ENCODE measurements at places on chromosomes 13 and 19.
A peak's percentile ranks its signal among the peaks of the same experiment; 100 is the strongest.

DNA sequence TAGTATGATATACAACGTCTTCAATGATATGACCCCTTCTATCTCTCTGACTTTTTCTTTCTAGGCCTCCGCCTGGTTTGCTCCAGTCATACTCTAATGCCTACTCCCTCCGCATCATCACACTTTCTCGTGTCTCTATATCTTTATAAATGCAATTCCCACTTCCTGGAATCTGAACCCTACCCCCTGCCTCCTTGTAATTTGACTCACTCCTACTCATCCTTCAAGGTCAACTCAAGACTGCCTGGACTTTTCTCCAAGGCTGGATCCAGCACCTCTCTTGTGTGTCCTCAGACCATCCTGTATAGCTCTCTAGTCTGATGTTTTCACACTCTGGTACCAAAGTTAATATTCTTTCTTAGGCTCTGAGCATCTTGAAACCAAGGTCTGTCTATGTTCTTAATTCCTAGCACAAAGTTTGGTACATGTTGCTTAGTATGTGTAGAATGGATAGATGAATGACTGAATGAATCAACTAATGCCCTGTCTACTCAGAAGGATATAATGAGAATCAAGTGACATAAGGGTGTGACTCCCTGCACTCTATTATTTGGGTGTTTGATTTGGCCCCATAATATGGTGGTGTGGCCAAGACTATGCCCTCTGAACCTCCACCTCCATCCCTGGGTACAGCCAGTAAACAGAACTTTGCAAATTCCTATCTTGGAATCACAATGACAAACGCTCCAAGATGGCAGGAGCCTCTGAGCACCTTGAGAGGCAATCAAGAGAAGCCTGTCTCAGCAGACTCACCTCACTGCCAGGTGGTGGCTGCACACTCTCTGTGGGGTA lies 74.3 kb upstream of the SERP2 start:
- no peak for DNase-seq

- DNase-seq: peak; percentile 31
Measured at GRCh38 chr19:56367829-56368711, 25.3 kb downstream of the ZNF582 start.

DNA sequence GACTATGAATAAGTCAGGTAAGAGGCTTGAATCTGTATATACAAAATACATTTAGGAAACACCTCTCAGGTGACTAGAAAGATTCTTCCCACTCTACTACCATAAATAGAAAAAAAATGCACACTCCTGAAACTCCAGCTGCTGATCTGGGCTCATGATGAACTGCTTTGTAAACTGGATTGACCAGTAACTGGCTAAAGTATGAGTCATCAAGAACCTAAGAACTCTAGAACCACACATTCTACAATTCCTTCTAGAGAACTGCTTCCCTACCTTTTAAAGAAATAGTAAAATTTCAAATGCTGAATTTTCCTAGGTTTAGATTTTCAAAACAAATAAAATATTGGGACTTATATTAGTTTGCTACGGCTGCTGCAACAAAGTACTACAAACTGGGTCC lies 55.2 kb downstream of the ELF1 start:
- DNase-seq: no peak

GRCh38 chr19:40286971-40287421 lies 1.9 kb upstream of the AKT2 start:
- no peak for DNase-seq

GRCh38 chr13:60211548-60211947 lies 47.8 kb upstream of the DIAPH3 start:
- DNase-seq: no peak

DNA sequence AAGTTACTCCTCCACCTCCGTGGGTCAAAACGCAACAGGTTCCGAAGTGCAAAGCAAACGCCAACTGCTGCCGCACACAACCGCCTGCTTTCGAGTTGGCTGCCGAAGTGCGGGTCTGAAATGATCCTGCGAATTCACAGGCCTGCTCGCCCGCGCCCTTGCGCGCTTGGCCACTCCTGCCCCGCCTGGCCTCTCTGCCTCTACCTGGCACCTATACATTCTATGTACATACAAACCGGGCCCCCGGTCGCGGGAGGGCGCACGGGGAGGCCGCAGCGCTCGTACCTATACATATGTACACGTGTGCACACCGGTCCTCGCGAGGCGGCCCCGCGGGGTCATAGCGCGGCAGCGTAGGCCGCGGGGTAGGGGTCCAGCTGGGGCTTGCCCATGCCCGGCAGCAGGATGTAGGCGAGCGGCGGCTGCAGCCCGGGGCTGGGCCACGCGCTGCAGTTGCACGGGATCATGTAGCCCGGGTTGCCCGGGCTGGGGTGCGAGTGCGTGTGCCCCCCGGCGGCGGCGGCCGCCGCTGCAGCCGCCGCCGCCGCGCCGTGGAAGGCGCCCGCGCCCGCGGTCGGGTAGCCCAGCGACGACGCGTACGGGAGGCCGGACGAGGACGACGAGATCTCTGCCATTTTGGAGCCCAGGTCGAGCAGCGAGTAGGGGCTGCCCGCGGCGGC lies 1.3 kb downstream of the SOX21 start:
- no peak for DNase-seq

- no peak for DNase-seq
Measured at GRCh38 chr13:21733475-21734263, 62.8 kb downstream of the FGF9 start.

GRCh38 chr13:114112826-114113322 lies 19.5 kb downstream of the RASA3 start:
- DNase-seq: no peak

GRCh38 chr19:4449639-4450028 lies 8.0 kb downstream of the UBXN6 start:
- DNase-seq: peak; percentile 40

DNA sequence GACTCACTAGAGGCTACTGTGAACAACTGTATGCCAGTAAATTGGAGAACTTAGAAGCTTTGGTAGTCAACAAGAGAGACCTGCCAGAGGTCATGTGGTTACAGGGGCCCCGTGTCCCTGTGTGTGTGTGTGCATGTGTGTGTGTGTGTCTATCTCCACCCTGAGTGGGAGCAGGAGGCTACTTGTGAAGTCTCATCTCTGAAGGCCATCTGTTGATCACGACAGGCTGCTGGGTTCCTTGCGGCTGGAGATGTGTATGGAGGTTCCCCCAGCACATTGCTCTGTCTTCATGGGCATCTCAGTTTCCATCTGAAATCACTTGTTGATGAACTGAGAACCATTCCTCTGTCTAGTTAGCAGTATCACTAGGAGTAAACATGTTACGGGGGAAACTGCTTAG lies 58.2 kb upstream of the TEX29 start:
- no peak for DNase-seq

DNA sequence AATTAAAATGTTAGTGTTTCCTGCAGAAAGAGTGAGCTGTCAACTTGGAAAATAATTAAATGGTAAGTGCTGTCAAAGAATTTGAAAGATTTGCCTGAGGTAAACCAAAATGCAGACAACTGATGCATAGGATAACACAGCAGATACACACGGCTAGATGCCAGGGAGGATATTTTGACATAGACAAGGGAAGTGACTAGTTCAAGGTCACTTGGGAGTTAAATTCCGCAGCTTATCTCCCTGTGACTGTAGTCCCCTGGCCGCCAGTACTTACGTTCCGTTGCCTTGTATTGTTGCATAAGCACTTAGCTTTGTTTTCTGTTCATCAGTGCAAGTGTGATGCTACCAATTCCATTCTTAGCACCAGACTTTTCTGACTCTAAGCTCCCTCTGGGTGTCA lies 247.3 kb upstream of the MAB21L1 start:
- no peak for DNase-seq

DNA sequence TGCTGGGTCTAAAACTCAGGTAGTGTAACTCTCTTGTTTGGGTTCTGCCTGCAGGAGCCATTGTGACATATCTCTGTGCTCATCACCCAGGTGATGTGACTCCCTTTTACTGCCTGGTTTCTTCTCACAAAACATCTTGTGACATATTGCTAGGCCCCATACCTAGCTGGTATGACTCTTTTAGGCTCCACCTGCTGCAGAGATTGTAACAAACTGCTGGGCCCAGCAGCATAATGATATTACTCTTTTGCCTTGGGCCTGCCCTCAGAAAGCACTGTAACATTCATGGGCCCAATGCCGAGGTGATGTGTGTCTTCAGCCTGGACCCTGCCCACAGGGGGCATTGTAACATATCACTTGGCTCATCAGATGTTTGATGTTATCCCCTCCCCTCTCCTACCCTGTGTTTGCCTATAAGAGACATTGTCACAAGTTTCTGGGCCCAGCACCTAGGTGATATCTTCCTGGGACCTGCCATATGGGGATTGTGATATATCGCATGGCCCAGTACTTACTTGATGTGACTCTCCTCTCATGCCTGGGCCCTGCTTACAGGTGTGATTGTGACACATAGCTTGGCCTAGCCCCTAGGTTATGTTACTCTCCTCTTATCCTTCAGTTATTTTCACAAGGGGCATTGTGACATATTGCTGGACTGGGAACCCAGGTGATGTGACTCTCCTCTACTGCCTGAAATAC lies 18.0 kb upstream of the ZNF681 start:
- DNase-seq: no peak

GRCh38 chr19:9958379-9958821 lies 22.1 kb upstream of the OLFM2 start:
- no peak for DNase-seq

- no peak for DNase-seq
Measured at GRCh38 chr19:15180451-15181390, 20.1 kb downstream of the NOTCH3 start.

- peak; percentile 54 for DNase-seq
Measured at GRCh38 chr19:12969292-12969988, at the start of gene DAND5. Gene DAND5 (plus strand): TSS chr19:12969576. CDS start chr19:12969661, 85 bp downstream.

GRCh38 chr13:52112591-52112990 lies 16.3 kb downstream of the NEK5 start:
- DNase-seq: no peak

GRCh38 chr19:16403151-16403977 lies 68.4 kb downstream of the EPS15L1 start:
- no peak for DNase-seq

- DNase-seq: no peak
Measured at GRCh38 chr19:15576526-15577156, 38.4 kb upstream of the CYP4F8 start.

Data from NCI-H1694 treated with DMSO at 0.1 percent for 48 hours (cell line).